ENCODE measurements at places on chromosomes 7 and 10.

- DNase-seq = no peak
Observed at GRCh38 chr7:135355377-135356048, 121.9 kb downstream of the STRA8 start.

DNA sequence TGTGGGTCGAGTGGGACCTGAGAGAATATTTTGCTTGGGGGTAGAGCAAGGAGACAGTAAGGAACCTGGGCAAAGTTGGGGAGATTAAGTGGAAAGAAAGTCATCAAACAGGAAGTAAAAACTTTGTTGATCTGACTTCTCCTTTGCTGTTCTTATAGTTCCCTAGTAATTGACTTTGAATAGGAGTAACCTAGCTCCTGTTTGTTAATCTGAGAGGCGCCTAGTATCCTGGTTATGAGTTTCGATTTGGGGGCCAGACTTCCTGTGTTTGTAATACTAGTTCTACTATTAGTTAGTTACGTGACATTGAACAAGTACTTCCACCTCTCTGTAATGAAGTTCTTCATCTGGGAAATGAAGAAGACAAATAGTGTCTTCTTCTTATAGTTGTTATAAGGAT, 99.1 kb downstream of the ZNF365 start:
- no peak for DNase-seq

- DNase-seq = no peak
Observed at GRCh38 chr7:44273681-44274622, 51.4 kb downstream of the CAMK2B start.

GRCh38 chr7:157892751-157893523, 556.1 kb downstream of the DNAJB6 start:
- DNase-seq = no peak

DNA sequence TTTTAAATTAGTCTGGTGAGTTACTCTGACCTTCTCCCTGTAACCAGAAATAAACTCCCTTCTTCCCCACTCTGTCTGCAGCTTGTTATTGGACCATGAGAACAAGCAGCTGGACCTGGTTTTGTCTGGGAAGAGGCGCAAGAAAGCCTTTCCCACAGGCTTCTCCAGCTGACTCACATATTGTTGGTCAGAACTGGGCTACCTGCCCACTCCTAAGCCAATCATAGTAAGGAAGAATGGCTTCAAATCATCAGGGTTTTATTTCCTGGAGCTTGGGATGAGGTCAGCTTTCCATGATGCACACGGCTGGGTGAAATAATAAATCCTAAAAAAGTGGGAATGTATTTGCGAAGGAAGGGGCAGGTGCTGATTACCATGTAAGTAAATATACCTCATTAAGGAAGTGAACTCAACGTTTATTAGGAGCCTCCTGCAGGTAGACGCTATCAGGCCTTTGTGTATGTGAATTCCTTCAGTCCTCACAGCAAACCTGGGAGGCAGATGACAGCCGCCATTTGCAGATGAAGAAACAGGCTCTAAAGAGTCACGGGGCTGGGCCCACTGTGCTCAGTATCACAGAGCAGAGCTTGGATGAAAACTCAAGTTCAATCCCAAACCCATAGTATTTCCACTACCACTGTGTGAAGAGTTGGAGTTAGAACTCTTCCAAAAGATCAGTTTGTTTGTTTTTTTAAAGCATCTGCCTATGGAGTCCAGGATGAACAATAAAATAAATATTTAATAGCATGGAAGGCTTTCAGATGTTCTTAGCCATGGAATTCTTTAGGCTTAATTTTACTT, 32.8 kb downstream of the IL15RA start:
- no peak for DNase-seq

DNA sequence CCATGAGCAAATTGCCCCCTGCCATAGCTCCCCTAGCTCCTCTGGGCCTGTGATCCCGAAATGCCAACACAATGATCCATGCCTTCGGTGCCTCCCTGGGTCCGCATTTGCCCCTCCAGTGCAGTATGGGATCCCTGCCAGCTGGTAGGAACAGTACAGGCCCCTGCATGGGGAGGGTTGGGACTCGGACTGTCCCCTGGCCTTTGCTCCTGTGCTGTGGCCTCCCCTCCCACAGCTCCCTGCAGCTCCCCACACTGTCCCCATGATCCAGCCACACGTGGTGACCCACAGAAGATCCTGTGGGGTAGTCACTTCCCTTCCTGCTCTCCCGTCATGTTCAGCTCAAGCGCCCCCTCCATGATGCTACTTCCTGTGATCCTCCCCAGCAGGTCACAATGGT, 140.3 kb downstream of the MAPK8 start:
- no peak for DNase-seq

- DNase-seq = no peak
Observed at GRCh38 chr7:147182874-147183273, 1066.3 kb downstream of the CNTNAP2 start.

GRCh38 chr7:140348161-140348849, 50.0 kb downstream of the SLC37A3 start:
- DNase-seq = no peak

DNA sequence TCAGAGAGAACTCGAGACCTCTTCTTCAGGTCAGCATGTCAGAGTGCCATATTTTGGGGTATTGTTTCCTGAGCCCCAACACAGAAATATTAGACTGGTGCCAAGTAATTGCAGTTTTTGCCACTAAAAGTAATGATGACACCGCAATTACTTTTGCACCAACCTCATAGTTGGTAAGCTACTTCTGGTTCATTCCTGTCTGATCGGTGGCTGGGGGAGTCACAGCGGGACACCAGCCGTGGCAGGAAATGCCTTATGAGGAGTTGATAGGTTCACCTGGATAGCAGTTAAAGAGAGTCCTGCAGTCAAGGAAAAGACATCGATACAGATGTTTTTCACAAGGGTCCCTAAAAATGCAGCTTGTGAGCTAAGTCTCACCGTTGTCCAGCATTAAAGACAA, 23.9 kb upstream of the ATP6V0A4 start:
- DNase-seq = no peak

Data from cortex of kidney (tissue), 1 donor.